CMK (cell line): ENCODE measurements at places on chromosomes 5 and 9.

- no peak for DNase-seq
These were observed 16.8 kb downstream of the SLC46A2 start for GRCh38 chr9:112873773-112874405.

GRCh38 chr5:121273833-121274433 is 577.7 kb upstream of the FTMT start:
- DNase-seq, result no peak

DNA sequence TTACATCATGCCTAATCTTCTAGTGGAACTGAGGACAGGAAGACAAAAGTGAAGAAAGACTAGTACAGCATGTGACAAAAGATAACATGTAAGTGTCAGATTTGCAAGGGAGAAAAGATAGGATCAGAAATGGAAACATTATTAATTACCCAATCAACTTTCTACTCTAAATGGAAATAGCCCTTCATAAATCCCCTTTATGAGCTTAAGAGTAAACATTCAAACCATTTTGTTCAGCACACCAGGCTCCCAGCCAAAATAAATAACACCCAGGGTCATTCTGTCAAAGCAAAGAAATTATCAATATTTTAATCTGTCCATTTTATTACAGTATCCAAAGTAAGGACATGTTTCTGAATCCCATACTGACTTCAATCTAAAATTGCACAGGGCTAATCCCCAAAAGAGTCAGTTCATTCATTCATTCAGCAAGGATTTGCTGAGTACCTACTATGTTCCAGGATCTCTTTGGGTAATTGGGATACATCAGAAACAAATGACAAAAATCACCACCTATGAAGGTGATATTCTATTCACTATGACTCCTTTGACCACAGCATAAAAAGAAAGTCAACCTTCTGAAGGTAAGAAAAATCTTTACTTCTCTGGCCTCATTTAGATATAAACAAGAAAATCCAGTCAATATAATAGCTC is 5.3 kb downstream of the PRELID2 start:
- DNase-seq, result no peak

GRCh38 chr5:158756871-158757270 is 342.8 kb downstream of the EBF1 start:
- no peak for DNase-seq

- no peak for DNase-seq
These were observed 62.6 kb downstream of the MTREX start for GRCh38 chr5:55370291-55370925.

- DNase-seq, result no peak
These were observed 19.6 kb upstream of the MAPKAP1 start for GRCh38 chr9:125726456-125727132.

DNA sequence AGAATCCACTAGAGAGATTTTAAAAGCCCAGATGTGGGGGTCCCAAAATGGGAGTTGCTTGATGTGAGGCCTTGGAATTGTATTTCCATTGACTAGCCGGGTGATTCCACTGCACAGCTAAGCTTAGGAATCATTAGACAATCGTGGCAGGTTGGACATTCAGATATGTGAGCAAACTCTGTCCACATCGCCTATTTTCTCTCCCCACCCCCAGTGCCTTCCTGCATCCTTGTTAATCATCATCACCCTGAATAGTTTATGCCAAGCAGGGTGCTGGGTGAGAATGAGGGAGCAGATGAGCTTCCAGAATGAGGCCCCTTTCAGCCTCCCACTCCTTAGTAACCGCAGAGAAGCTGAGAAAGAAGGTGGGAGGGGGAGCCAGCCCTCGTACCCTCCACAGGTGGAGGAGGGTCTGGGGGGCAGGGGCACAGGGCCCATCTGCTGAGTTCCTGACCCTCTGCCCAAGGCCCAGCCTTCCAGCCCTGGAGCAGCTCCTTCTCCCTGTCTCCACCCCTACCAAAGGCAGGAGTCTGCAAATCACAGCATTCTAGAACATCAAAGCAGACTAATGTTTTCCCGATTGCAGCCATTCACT is 7.7 kb upstream of the TCOF1 start:
- no peak for DNase-seq

DNA sequence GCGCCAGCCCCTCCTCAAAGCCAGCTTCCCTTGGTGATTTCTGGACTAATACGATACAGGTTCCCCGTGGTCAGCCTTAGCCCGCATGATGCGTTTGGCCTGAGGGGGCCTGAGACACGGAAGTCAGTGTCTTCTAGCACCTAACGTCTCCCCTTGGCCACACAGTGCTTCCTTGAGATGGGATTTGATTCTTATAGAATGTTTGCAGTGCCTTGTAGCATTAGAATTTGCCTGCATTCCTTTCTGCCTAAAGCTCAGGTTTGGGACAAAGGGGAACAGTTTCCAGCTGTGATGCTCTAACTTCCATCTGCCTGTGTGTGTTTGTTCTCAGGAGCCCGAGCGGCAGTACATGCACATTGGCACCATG is 34.4 kb downstream of the CFAP90 start:
- DNase-seq, result no peak

- no peak for DNase-seq
These were observed 30.6 kb downstream of the SYK start for GRCh38 chr9:90832261-90832660.

GRCh38 chr5:90571147-90571773 is 12.7 kb downstream of the ADGRV1 start:
- DNase-seq, result no peak
